ENCODE measurements at places on chromosomes 4 and X. TPM values are rescaled to one million over a fixed set of nuclear protein-coding genes. Genes with fewer than 3 reads are reported as not detected.

The IL21 gene
- not detected for total RNA-seq

The OTUD6A gene
- total RNA-seq, result not detected

The STAP1 gene
- not detected for total RNA-seq

DNA sequence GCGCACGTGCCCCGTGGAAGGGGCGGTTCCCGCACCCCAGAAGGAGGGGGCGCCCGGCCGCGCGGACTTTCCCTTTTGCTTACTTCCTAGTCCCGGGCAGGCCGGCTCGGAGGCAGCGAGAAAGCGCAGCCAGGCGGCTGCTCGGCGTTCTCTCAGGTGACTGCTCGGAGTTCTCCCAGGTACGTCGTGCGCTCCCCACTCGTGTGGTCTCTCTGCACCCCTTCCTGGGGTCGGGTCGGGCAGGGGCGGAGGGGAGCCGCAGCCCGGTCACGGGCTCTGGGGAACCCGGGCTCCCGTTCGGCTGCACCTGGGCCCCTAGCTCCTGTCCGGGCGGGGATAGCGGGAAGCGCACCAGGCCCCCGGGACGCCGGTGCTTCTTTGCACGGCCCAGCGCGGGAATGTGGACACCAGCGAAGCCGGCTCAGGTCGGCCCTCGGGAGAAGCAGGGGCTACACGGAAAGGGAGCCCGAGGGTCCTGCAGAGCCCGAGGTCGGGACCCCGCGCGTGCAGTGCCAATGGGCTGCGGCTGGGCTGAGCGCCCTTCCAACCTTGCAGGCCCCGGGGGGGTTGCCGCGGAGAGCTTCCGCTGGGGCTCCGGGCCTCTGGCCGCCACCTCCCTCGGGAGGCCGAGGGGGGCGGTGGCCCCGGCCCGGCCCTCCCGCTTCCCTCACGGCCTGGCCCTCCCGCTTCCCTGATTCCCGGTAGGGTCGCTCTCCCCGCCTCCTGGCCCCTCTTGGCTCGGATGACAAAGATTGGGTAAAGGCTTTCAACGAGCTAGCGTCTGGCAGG lies at the start of gene TLR2:
Gene TLR2, plus strand, starts transcription at position 99 of the 789 bp plus-strand sequence. CDS start 18,628 bp downstream, outside the sequence.
- peak; percentile 89 for DNase-seq

DNA sequence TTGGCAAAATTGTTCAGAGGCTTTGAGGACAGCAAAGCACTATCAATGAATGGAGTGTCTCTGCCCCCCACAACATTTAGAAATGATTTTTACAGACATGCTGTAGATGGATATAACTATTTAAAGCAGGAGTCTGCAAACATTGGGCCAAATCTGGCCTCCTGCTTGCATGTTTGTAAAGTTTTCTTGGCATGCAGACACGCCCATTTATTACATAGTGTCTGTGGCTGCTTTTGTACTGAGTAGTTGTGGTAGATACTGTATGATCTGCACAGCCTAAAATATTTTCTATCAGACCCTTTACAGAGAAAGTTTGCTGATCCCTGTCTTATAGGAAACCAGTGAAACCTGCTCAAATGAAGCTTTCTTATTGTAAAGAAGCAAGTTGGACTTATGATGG lies 45.5 kb upstream of the PHEX start:
- no peak for DNase-seq

GRCh38 chr4:105293360-105293759 lies 146.7 kb downstream of the TET2 start:
- no peak for DNase-seq

Measured in endodermal cell (in vitro differentiated cells).